ENCODE measurements at places on chromosomes 3 and 15.

DNA sequence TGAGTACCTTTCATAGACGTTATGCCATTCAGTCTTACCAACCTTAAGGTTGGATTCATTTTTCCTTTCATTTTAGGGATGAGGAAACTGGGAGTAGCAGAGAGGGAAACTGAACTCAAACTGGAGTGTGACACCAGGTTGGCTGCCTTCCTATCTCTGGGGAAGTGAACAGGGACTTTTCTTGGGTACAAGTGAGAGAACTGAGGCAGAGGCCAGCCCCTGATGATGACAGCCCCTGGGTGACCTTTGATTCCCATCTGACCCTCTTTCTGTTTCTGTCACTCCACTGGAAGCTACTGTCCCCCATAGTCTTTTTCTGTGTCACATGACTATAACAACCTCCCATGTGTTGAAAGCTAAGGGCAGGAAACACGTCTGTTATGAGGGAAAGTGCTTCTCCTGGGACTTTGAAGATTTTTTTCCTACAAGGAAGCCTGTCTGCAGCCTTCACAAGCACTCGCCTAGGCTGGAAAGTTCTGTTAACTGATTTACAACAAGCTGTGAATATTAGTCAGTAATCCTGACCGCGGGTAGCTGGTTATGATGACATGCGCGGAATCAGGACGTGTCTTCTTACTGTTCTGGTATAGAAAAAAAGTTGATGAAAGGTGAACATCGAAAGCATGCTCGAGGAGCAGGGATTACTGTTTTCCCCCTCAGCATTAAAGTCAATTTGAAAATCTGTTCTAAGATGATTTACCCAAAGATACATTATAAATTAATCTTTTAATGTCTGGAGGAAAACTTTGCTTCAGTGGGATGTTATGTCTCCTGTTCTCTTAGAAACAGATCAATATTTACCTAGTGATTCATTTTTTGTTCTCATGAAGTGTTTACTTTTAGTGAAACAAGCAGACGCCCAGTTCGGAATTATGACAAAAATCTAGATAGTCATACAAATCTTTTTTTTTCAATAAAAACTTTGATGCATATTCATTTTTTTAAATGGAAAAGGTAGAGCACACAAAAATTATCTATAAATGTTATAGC is 31.5 kb downstream of the ABHD2 start:
- no peak for DNase-seq

DNA sequence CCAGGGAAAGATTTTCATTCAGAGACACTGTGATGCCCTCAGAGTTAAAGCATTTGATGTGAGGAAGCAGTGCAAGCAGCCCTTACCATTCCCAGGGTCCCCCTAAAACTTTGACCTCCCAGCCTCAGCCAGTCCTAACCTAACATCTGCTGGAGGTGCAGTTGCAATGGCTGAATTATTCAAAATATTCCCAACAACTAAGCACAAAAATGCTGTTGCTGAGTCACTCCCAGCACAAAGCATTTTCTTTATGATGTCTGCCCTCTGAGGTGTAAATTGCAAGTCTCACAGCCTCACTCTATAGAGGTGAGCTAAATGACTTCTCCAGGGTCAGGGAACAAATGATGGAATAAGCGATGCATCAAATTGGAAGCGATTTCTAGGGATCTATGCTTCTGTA is 6.4 kb upstream of the REC114 start:
- no peak for DNase-seq

DNA sequence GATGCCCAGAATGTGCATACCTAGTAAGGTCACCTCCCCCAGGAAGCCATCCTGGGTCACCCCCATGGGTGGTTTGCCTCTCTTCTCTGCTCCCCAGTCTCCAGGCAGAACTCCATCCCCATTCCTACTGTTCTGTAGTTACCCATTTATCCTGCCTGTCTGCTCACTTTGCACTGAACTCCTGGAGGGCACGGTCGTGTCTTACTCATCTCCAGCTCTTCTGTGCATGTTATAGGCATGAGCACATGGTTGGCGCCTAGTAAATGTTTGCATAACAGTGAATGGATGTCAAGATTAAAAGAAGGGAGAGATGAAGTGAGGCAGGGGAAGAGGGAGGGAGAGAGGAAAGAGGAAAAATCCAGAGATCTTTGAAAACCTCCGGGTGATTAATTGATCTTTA is 208.4 kb upstream of the TRIM42 start:
- DNase-seq, result no peak

- DNase-seq, result no peak
Observed at GRCh38 chr3:13770170-13771169, 109.4 kb downstream of the WNT7A start.

- no peak for DNase-seq
Observed at GRCh38 chr3:135262441-135262840, 467.4 kb downstream of the EPHB1 start.

GRCh38 chr3:53729618-53730017 is 116.6 kb downstream of the CHDH start:
- DNase-seq, result no peak
